ENCODE measurements at places on chromosomes 1 and 21. TPM values are rescaled to one million over a fixed set of nuclear protein-coding genes. Genes with fewer than 3 reads are reported as not detected.

NPL gene
- polyA plus RNA-seq, result 8.3 TPM

RNU1-3 gene
- not detected for polyA plus RNA-seq

CYB561D1 gene
- not detected for polyA plus RNA-seq

RBP7 gene
- polyA plus RNA-seq, result 5.4 TPM

LAD1 gene
- 12.4 TPM for polyA plus RNA-seq

CLDN17 gene
- polyA plus RNA-seq, result not detected

RAB3B gene
- 0.21 TPM for polyA plus RNA-seq
